NCI-H1436 (cell line): ENCODE measurements at places on chromosomes 12 and 14.
A peak's percentile ranks its signal among the peaks of the same experiment; 100 is the strongest.

GRCh38 chr12:55019784-55020183, at the start of gene NEUROD4:
Gene NEUROD4 (plus strand): TSS chr12:55019974. CDS start chr12:55026440, 6,466 bp downstream.
- DNase-seq: no peak

DNA sequence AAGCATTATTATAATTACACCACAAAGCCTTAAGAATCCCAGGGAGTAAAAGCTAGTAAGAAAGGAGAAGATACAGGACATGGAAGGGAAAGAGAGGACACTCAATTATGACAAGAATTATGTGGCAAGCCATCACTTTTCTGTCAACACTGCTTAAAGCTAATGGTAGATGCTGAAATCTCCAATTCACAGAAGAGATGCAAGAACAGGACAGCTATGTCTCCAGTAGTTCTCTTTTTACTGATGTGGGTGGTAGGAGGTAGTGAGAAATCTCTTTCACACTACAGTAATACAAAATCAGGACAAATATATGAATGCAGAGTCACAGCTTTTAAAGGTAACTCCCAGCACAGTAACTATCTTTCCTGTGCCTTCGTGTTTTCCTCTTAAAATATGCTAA, 29.2 kb downstream of the CHD8 start:
- DNase-seq: no peak

GRCh38 chr12:2248087-2248900, 195.5 kb downstream of the CACNA1C start:
- no peak for DNase-seq

DNA sequence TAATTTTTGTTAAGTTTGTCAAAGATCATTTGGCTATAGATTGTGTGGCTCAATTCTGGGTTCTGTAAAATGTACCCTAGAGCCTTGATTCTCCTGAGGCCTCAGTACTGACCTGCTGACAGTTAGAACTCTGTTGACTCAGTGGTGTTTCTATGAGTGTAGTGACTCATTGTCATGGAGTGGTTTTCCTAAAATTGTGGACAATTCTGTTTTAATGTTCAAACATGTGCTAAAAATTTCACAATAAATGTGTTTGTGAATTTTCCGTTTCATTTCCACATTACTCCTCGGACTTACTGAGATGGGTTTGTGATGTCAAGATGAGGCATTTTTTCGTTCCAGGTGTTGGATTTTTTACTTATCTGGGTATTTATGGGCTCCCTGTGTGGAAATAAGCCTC, 695.9 kb downstream of the TMEM121 start:
- no peak for DNase-seq

- peak; percentile 57 for DNase-seq
Measured at GRCh38 chr14:90060312-90060964, 1.4 kb upstream of the KCNK13 start.

DNA sequence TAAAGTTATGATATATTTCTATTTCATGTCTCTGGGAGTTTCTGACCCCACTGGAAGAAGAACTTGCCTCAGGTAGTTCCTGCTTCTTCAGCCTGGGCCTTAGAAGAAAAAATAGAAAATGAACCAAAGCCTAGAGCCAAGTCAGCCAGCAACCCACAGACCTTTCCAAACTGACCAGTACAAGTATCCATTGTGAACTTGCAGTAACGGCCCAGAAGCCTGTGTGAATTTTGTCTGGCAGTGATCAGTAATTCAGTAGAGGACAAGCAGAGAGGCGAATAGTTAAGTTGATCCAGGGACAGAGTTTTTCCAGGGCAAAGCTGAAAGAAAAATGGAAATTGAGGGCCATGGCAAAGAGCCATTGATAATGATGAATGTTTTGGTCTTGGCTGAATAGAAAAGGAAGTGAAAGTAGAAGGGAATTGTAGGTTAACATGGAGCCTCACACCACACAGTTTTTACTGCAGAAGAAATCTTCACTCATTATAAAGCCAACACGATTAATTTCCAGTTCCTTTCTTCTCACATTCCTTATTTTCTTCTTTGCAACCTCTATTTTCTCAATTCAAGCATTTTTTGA, 311.8 kb downstream of the BTG1 start:
- DNase-seq: no peak

DNA sequence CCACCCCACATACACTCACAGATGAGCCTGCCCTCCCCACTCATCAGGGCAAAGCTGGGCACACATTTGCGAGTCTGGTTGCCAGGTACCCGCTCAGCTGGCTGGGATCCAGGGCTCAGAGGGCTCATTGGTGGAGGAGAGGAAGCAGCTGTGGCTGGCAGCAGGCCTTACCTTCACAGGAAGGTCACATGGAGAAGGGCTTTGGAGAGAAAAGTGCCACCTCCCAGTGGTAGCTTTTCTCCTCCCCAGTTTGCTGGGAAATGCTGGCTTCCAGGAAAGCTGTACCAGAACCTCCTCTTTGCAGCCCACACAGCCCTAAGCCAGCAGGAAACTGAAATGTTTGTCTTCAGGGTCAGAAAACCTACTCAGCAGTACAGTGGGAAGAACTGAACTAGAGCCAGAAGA, 55.6 kb downstream of the LGMN start:
- DNase-seq: peak; percentile 83

GRCh38 chr12:57584050-57584449, 6.9 kb upstream of the PIP4K2C start:
- no peak for DNase-seq

GRCh38 chr14:32072676-32073075, 4.4 kb upstream of the ARHGAP5 start:
- DNase-seq: no peak

GRCh38 chr14:31232081-31232480, 24.5 kb upstream of the HECTD1 start:
- no peak for DNase-seq

DNA sequence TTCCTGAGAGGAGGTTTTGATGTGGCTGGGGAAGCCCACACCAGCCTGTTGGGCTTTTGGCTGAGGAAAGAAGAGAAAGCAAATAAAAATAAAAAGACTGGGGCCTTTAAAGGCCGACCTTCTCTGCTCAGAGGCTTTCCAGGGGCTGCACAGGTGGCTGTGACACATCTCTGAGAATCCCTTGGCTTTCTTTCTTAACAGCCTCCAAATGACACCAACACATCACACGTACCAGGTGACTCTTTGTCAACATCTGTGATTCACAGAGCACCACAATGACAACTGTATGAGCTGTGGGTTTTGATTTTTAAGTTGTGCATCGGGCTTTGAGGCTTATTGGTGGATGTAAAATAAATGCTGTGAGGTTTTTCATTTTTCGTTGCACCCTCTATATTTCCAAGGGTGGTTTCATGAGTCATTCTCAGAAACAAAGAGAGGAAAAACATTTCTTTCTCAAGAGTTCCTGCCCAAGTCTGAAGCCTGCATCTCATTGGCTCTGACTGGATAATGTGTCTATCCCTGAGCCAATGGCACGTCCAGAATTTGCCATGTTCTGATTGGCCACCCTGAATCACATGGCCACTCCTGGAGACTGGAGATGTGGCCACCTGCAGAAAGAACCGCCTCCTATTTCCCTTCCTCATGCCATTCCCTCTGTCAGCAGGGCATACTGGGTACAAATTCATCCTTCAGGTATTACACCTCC, 349.0 kb downstream of the GLT1D1 start:
- DNase-seq: no peak

DNA sequence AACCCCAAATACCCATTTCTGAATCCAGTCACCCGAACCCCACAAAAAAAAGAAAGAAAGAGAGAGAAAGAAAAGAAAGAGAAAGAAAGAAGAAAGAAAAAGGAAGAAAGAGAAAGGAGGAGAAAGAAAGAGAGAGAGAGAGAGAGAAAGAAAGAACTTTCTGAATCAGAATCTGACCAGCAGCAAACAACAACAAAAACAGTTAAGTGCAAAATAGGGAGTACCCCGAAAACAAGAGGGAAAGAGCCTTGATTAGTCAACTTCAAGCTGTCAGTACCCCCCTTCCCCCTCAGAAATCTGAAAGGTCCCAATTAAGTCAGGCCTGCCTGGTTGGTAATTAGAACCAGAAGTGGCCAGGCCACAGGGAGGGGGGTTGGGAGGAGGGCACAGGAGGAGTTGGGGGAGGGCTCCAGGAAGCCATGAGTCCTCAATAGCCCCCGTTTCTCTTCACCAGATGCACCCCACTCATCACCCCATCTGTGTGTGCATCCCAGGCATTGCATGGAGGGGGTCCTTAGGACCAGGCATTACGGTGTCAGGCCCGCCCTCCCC, 9.8 kb downstream of the RARG start:
- no peak for DNase-seq

DNA sequence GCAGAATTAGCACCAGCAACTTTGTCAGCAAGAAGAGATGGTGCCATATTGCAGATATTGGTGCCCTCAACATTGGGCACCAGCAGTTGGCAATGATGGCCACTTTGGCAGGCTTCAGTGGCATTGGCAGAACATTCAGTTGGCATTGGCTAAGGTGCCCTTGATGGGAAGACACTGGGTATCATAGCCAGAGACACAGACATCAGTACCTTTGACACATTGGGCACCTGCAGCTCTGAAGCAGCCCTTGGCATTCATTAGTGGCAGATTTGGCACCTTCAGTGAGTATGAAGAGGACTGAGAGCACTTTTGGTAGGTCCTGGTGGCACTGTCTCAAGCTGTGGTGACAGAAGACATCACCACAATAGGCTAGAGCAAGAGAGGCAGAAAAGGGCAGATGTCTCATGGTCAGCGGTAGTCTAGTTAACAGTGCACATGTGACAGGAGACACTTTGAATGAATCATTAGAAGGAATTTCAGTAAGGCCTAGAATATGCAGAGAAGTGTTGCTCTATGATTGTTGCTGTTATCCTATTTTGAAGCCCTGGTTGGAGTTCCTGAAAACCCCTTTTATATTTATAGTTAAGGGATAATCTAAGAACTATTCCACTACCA, 422.2 kb downstream of the APAF1 start:
- no peak for DNase-seq

GRCh38 chr14:100388103-100389054, 65.2 kb downstream of the SLC25A47 start:
- no peak for DNase-seq

DNA sequence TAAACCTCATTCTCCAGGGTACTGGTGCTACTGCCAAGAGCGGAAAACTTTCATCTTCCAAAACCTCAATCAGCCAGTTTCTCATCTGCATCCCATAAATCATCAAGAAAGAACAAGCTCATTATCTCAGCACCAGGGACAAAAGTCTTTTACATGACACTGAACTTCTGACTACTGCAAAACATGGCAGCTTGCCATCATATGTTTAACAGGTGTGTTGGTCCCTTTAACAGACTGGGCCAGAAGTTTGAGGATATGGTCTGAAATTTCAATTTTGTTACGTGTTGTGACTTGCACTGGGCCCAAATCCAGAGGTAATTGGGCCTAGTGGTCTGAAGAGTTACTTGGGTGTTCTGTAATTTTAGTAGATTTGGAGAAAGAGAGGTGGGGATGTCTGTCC, 305.4 kb upstream of the SEL1L start:
- DNase-seq: no peak

DNA sequence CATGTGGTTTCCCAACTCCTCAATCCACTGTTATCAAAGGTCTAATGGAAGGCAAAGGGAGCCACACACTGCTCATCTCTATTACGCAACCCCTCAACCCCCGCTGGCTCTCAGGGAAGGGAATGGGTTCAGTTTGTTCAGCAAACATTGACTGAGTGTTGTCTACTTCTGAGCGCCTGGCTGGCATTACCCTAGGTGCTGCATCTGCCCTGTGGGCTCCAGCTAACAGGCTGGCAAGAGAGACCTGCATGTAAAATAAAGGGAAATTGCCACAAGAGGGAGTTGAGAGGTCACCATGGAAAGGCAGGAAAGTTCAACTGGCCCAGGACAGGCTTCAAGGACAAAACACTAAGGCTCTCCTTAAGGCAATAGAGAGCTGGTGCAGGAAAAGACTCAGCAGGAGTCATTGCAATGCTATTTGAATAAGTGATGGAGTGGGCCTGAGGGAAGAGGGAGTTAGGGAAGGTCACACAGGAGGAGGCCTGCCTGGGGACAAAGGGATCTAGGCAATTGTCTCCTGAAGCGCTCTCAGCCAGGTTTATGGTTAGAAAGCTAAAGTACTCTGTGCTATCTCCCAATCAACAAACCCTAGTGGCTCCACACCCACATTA, 5.5 kb upstream of the ZNF740 start:
- DNase-seq: no peak

DNA sequence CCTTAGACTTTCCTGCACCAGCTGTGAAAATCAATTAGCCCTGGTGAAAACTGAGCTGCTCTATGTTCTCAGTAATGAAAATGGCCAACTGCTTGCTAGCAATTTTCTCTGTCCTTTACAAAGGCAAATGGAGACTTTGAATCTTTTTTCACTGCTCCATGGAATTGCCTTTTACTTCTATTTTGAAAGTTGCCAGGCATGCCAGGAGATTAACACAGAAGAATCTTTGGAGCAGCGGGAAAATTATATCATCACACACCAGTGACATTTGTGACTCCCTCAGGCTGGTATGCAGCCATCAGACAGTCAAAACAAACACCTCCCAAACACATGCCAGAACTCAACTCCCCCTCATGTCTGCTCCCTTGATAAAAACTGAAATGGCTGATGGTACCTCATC, 872.0 kb upstream of the FLRT2 start:
- no peak for DNase-seq

DNA sequence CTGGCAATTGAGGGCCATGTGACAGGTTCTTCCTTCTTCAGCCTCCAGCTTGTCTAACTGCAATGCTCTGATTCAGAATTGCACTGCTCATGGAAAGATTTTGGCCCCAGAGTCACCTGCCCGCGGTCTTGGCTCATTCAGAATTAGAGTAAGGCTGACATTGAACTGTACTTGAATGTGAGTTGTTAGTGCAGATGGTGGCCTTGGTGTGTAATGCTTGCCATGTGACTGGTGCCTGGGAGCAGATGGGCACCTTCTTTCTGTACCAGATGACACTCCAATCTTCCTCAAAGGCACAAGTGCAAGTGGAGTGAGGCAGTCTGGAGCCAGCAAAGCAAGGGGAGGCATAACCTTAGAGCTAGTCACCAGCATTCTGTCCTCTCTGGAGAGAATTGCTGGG, 36.5 kb upstream of the ANO4 start:
- DNase-seq: no peak

GRCh38 chr12:114679942-114680341, 4.0 kb downstream of the TBX3 start:
- DNase-seq: no peak

DNA sequence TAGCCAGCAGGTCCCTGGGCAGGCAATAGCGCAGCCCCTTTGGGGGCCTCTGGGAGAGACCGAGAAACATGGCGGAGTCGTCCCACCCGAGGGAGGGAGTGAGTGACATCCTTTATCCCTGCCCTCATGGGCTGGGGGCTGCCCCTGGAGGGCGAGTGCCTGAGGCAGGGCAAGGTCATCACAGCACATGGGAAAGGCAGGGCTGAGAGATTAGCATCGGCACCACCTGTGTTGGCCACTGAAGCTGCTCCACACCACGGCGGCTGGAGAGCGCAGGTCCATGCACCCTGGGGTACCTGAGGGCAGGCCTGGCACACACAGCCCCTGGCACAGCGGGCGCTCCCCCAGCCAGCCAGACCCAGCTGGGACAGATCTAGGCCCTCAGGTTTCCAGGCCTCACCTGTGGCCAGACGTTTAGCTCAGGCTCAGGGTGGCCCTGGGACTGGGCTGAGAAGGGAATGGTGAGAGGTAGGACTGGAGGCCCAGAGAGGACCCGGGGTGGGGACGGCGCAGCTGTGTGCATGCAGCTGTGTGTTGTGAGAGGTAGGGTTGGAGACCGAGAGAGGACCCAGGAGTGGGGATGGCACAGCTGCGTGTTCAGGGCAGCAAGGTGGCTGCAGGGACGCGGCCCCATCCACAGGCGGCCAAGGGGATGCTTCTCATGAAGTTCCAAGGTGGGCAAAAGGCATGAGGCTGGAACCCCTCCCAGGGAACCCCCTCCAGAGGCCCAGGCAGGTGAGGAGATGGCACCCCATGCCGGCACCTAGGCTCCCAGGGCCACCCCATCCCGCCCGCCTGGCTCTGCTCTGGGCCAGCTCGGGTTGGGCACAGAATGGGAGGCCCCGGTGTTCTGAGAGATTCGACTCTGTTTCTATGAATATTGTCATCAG, 74.1 kb downstream of the KIF26A start:
- no peak for DNase-seq
